ENCODE measurements at places on chromosomes 11 and 22.

GRCh38 chr11:74470526-74470925 is 3.2 kb upstream of the KCNE3 start:
- no peak for DNase-seq

- no peak for DNase-seq
Observed at GRCh38 chr22:28064920-28065319, 145.9 kb upstream of the PITPNB start.

- DNase-seq = peak; percentile 34
Observed at GRCh38 chr11:124070915-124071622, 29.9 kb upstream of the OR10G7 start.

- DNase-seq = no peak
Observed at GRCh38 chr11:133501643-133502539, 30.4 kb downstream of the OPCML start.

- DNase-seq = no peak
Observed at GRCh38 chr11:119990309-119991021, 147.4 kb downstream of the TRIM29 start.

DNA sequence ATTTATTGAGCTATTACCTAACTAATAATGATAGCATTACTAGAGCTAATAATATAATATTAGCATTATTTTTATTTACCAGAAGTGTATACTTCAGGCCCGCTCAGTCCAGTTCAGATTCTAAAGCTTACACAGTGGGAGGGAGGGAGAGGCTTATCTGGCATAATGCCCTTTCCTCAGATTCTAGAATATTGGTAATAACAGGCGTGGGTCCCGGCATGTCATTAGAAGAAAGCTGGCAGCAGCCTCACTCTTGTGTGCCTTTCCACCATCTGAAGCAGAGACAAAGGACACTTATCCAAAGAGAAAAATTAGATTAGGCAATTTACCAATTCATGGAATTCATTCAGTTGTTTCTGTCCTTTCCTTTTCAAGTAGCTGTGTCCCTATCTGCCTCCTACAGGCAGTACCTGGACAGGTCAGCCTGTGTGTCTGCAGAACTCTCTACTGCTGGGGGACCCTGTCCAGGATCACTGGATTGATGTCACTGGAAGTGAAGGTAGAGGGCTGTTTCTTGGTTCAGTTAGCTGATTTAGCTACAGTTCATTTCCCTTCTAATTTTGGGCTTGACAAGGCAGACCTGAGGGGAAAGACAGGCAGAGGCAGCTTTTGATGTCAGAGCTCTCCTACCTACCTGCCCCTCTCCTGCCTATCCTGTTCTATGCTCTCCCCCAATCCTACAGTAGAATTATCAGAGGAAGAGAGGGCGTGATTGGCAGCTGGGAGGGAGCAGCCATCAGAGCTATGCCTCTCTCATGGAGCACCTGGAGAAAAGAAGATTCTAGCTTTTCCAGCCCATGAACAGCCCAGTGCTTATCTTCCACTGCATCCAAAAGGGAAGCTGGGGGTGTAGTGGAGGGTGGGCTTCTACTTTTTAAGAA is 20.3 kb upstream of the CCDC90B start:
- DNase-seq = no peak

DNA sequence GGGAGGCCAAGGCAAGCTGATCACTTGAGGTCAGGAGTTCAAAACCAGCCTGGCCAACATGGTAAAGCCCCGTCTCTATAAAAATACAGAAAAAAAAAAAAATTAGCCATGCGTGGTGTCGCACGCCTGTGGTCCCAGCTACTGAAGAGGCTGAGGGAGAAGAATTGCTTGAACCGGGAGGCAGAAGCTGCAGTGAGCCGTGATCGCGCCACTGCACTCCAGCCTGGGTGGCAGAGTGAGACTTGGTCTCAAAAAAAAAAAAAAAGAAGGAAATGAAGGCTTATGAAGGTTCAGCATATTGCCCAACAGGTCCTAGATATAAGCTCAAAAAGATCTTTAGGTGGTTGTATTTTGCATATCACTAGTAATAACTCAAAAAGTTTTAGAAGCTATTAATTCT is 10.2 kb downstream of the ATL3 start:
- no peak for DNase-seq

DNA sequence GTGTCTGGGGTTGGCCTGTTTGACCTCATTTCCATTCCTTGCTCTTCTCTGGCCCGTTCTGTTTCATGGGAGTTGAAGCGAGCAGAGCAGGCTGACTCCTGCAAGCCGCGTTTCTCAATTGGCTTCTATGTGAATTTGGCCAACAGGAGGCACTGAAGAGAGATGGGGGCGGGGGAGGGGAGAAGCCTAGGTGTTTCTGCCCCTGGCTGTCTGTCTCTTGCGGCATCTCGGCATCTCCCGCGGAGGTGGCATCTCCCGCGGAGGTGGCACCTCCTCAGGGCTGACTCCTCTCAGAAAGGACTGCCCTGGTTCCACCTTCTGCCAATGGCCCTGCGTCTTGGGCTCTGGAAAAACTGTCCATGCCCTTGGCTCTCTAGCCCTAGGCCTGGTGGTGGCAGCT is 125.6 kb upstream of the CSNK2A3 start:
- no peak for DNase-seq

- no peak for DNase-seq
Observed at GRCh38 chr11:26779074-26779865, 57.4 kb upstream of the SLC5A12 start.

DNA sequence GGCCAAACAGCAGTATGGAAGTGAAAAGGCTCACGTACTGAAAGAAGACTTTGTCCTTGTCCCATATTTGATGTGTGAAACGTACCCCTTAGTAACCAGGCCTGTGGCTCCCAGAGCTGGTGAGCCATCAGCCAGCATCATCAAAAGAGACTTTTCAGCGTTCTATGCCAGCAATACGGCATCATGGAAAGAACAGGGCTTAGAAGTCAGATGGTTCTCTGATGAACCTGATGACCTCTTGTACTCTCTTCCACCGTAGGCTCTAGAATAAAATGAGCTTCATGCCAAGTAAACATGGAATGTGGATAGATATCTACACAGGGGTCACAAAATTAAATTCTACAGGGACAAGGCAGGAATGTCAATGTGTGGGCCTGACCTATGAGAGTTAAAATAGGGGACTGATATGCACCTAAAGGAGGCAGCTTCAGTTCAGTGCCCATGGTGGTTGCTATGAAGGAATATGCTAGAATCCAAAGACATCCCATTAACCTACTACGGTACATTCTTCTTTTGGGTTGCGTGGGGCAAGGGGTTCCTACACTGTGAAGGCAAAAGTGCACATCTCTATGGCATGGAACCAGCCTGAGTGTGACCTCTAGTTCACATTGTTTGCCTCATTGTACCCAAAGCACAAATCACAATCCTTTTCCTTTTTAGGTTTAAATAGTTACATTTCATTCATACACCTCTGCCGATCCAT is 130.6 kb downstream of the ETS1 start:
- DNase-seq = no peak

DNA sequence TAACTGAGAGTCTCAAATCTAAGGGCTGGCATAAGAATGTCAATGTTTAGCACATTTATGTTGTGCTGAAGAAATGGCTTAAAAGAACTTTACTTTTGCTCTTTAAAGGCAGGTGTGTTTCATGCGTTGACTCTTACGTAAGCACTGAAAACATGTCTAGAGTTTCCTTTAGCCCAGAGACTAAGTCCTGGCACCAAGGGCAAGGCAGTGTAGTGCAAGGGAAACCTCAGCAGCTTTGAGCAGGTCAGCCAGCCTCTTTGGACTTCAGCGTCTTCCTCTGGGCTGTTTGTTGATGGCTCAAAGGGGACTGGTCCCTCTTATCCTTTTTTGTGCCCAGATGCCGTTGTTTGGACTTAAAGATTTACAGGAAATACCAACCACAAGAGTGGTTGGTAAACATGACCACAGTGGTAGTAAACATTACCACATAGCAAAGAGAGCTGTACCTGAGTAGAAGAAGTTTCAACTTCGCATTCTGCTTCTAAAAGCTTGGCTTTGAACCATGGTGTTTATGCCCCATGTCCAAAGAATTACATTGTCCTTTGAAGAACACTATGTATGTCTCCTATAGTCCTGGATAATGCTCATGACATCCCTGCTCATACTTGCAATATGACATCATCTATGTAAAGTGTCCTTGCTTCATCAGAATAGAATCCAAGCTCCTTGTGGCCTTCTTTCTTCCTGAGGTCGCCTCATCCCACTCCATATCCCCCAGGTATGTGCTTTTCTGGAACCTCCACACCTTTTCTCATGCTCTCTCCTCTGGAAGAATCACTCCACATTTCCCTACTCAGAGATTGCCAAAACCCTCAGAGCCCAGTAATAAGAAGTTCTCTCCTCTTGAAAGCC is 23.5 kb downstream of the TENM4 start:
- DNase-seq = no peak

GRCh38 chr11:36229091-36229705 is 60.0 kb downstream of the COMMD9 start:
- DNase-seq = no peak

DNA sequence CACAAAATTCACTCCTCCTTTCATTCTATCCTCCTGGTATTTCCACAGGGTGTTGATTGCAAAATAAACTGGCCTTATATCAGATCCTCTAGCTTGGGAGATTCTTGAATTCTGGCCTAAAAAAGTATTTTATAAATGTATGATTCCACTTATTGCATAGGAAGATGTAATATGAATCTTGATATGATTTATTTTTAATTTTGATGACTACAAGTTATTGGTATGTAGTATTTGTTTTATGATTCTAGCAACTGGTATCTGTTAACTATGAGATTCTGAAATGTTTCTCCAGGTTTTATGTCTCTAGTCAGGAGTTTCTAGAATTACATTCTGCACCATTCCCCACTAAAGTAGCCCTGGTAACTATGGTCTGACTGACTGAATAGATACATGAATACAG is 373.9 kb upstream of the C11orf87 start:
- no peak for DNase-seq

- DNase-seq = peak; percentile 70
Observed at GRCh38 chr11:65899356-65900124, 648 bp downstream of the FOSL1 start.

- no peak for DNase-seq
Observed at GRCh38 chr11:120068114-120068573, 69.8 kb downstream of the TRIM29 start.

DNA sequence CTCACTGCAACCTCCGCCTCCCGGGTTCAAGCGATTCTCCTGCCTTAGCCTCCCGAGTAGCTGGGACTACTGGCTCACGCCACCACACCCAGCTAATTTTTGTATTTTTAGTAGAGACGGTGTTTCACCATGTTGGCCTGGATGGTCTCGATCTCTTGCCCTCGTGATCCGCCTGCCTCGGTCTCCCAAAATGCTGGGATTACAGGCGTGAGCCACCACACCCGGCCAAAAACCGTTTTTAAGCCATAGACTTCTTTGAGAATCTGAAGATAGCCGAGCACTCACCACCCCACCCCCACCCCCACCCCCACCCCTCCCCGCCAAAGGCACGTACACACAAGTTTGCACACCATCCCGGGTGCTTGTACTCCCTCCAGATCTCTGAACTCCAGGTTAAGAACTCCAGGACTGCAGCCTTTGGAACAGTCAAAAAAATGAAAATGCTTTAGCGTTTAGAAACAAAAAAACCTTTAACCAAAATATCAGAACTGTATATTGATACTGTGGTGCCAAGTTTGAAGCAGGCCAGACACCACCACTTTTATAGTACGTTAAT is 1.5 kb downstream of the CRKL start:
- DNase-seq = no peak

DNA sequence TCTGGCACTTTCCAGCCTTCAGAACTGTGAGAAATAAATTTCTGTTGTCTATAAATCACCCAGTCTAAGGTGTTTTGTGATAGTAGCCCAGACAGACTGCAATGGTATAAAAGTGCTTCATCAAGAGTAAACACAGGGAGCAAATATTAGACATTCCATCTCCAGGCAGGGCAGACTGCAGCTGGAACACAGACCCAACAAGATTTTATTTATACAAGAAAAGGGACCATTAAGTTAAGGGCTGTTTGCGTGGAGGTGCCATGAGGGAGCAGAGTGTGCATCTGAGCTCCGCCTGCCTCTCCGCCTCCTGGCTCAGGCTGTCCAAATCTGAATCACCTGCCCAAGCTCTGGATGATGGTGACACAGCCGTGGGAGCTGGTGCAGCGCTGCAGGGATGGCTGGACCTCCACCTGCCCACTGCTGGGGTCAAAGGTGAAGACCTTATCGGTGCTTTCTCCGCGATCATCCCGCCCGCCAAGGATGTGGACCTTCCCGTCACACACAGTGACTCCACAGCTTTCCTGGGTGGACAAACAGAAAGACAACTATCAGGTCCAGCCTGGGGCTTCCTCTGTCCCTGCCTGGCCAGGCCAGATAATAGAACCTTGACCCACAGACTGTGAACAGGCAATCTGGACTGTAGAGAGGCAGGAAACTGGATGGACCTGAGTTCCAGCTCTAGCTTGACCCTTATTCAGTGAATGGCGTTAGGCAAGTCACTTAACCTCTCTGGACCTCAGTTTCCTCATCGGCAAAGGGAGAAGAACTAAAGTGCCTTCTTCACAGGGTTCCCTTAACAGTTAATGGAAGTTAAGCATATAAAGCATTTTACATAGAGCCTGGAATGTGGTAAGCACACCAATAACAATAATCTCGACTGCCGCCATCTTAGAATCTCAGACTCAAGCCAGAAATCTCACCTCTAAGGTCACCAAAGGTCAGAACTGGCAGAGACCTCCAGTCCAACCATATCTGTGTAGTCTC is 10.5 kb downstream of the KLHL35 start:
- no peak for DNase-seq

DNA sequence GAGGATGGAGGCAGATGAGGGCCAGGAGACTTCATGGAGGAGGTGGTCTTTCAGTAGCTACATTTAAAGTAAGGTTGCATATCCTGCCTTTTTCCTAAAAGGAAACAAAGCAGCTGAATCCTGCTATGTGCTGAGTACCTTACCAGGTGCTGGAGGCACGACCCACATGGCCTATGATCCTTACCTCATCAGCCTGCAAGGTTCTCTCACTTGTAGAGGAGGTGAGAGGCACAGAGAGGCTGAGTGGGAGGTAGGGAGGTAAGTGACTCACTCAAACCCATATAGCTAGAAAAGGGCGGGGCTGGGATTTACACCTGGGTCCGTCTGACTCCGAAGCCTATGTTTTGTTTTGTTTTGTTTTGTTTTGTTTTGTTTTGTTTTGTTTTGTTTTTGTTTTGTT is 75.8 kb downstream of the BUD13 start:
- DNase-seq = no peak

DNA sequence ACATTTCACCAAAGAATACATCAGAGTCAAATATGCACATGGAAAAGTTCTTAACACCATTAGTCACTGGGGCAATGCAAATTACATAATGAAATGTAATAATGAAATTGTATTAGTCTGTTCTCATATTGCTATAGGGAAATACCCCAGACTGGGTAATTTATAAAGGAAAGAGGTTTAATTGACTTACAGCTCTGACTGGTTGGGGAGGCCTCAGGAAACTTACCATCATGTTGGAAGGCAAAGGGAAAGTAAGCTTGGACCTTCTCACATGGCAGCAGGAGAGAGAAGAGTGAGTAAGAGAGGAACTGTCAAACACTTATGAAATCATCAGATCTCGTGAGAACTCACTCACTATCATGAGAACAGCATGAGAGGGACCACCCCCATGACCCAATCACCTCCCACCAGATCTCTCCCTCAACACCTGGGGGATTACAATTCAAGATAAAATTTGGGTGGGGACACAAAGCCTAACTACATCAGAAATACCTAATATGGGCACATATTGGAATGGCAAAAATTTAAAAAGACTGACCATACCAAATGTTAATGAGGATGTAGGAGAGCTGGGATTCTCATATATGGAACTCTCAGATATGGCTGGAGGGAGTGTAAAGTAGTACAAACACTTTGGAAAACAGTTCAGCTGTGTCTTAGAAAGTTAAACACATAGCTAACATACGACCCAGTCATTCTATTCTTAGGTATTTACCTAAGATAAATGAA is 65.1 kb upstream of the CD44 start:
- DNase-seq = no peak
